Eye (tissue), 1 donor: ENCODE measurements at places on chromosomes 1 and 21.
A peak's percentile ranks its signal among the peaks of the same experiment; 100 is the strongest.

DNA sequence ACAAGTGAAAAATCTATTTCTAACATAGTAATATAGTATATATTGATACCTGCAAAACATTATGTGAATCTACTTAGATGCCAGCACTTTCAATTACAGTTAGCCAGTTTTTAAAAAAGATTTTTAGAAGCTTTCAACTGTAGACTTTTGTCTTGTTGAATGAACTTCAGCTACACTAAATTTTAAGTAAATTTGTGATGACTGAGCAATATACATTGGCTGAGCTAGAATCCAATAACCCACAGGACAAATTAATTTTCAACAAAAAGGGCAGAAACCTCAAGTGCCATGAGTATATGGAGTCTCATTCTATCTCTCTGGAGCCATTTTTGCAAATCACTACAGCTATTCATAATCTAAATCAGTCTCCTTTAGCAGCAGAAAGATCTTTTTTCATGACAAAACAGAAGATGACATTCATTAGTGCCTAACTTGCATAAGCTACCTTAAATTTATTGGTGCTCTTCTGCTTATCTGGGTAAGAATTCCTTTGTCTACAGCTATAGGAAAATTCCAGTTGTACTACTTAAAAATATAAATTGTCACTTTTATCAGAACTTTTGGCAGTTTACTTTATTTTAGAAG lies 100.3 kb downstream of the ATG4C start:
- DNase-seq, result no peak

GRCh38 chr1:109818271-109818987 lies 54.7 kb upstream of the EPS8L3 start:
- DNase-seq, result no peak

GRCh38 chr1:24275510-24275909 lies 43.6 kb upstream of the GRHL3 start:
- no peak for DNase-seq

- DNase-seq, result peak; percentile 60
Observed at GRCh38 chr1:50977575-50978143, 7.6 kb downstream of the CDKN2C start.

- DNase-seq, result no peak
Observed at GRCh38 chr1:246113555-246114095, 393.5 kb downstream of the SMYD3 start.

GRCh38 chr21:40504825-40505224 lies 342.1 kb downstream of the DSCAM start:
- DNase-seq, result no peak

DNA sequence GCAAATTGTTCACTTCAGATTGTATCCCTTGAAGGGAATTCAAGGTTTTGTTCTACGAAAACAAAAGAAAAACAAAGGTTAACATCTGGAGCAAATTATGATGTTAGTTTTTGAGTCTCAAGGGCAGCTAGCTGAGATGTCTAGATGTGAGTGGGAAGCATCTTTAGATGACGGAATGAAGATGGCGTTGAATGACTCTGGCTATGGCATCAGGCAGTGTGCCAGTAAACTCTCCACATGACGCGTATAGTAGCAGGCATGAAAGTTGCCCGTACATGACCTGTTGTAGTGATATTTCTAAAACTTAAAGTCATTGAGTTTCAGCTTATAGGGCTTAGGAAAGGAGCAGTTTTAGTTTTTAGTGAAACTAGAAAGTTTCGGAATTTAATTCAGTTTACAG lies 12.3 kb upstream of the SDC3 start:
- DNase-seq, result no peak

- peak; percentile 40 for DNase-seq
Observed at GRCh38 chr1:23581219-23581618, 21.9 kb upstream of the ID3 start.
